ENCODE measurements at places on chromosomes 6 and 20.

DNA sequence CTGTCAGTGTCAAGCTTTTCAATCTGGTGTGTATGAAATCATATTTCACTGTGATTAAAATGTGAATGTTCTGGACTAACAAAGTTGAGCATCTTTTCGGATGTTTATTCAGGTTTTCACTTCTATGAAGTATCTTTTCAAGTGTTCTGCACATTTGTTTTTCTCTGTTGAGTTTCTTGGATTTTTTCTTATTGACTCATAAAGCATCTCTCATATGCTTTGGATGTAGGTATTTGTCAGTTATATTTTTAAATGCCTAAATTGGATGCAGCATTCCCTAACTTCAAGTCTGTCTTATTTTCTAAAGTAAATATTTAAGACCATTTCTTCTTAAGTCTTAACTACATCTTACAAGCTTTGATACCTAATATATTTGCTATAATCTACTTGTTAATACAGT, 398.0 kb downstream of the PLCB1 start:
- no peak for DNase-seq

DNA sequence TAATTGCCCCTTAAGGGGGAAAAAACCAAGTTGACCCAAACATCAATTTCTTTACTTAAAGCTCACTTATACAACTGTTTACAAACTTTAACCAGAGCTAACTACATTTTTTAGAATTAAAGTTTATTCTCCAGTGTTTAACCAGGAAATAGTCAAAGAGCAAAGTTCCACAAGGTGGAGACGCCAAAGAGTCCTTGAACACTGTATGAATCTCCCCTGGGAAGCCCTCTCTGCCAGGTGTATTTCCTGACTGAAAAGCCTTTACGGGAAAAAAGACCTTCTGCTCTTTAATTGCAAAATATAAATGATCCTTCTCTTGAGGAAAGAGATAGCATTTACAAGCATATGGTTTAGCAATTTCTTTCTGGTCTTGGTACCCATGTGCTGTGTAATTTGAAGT, 36.2 kb downstream of the BTBD9 start:
- no peak for DNase-seq

- DNase-seq: no peak
Measured at GRCh38 chr20:50296450-50297375, 106.1 kb downstream of the CEBPB start.

GRCh38 chr6:15293674-15294073, 47.8 kb downstream of the JARID2 start:
- DNase-seq: no peak

DNA sequence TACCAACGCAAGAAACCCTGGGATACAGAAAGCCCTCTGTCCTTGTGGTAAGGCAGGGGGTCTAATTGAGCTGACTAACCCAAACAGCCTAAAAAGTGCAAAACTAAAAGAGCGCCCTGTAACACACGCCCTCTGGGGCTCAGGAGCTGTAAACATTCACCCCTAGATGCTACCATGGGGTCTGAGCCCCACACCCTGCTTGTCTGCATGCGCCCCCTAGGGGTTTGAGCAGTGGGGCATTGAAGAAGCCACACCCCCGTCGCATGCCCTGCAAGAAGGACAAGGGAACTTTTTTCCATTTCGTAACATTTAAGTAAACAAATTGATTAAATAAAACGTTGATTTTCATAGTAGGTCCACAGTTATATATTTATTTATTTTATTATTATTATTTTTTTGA, 616.9 kb upstream of the MAN1A1 start:
- DNase-seq: peak; percentile 78

DNA sequence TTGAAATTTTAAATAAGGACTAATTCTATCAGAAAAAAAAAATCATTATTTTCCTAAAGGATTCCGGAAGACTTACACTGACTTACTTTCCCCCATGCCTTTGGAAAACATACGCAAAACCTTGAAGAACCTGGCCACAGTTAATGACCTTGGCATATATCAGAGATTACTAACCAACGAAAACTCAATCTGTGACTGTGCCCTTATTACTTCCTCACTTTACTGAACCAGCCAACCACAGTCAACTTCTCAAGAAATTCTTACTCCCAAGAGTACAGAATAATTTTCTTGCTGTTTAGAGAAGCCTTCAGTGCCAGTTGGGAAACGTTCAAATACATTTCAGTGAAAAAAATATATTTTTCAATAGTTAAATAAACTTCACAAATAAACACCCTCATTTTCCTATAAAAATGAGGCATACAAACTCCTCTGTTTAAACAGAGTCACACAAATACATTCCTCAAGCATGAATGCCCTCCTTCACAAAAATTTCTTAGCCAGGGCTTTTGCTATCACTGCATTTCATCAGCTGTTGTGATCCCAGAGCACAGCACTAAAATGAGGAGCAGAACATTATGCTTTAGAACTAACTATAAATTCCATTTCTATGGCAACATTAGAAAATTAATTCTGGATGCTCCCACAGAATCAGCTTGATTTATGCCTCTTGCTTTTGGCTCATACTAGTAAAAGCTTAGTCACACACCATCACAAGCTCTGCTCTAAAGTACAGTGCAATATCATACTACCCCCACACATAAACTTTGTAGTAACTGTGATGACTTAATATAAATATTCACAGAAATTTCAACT, 117.6 kb downstream of the DST start:
- DNase-seq: no peak

DNA sequence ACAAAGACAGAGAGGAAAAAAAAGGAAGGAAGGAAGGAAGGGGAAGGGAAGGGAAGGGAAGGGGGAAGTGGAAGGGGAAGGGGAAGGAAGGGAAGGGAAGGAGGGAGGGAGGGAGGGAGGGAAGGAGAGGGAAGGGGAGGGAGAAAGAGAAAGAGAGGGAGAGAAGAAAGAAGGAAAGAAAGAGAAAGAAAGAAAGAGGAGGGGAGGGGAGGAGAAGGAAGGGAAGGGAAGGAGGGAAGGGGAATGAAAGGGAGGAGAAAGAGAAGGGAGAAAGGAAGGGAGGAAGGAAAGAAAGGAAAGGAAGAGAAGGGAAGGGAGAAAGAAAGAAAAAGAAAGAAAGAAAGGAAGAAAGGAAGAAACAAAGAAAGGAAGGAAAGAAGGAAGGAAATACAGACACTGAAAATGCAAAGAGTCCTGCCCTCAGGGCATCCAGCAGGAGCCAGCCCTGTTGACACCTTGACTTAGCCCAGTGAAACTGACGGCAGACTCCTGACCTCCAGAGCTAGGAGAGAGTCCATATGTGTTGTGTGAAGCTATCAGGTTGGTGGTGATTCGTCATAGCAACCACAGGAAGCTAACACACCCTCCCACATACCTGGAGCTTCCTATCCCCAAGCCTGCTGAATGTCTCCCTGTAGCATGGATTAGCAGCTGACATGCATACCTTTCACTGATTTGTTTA, 58.7 kb upstream of the SULF2 start:
- DNase-seq: no peak

DNA sequence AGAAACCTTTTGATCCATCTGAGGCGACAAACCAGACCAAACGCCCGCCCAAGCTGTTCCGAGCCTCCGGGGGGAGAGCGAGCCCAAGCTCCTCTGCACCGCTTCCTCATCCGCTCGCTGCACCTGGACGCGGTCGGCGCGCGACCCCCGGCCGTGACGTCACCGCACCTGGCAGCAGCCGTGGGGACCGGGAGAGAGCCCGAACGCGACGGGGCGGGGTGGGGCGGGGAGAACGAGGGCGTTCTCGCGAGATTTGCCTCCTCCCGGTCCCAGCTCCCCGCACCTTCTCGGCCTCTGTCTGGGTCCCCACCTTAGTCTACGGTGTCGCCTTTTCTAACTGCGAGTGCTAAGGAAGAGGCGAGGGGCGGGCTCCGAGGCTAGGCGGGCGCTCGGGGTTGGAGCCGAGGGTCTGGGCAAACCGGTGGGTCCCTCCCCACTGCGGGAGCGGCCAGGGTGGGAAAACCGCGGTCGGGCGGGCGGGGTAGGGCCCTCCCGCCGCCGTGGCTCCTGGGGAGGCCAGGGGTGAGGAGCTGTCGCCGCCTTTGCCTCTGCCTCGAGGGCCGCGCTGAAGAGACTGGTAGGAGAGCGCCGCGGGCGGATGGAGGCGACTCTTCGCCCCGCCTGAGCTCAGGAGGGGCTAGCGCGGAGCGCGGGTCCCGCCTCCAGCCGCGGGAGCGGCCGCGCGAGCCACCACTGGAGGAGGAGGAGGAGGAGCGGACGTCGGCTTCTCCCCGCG, at the start of gene CD2AP:
Gene CD2AP (plus strand): TSS at position 293 of the 736 bp plus-strand sequence. CDS start 456 bp downstream, outside the sequence.
- peak; percentile 97 for DNase-seq

DNA sequence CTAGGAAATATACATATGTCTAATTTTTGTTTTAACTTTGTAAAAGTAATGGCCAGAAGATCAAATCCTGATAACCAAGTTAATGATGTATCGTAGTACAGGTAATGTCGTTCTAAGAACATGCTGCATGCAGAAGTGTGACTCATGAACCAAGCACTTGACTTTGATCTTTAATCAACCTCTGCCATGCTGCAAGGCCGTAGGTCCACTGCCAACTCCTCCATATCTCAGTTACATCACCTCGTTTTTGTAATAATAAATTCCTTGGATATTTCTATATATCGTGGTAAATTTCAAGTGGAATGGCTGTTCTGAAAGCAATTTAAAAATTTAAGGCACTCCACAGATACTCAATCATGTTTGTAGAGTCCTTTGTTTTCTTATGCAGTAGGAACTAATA, 771.7 kb downstream of the EPHA7 start:
- DNase-seq: no peak

GRCh38 chr6:86937219-86938079, at the start of gene HTR1E:
TSS of gene HTR1E (plus strand) at chr6:86937528. CDS start at chr6:87015335, 77,807 bp downstream.
- peak; percentile 95 for DNase-seq
